ENCODE measurements at places on chromosomes 5 and 9. TPM values are rescaled to one million over a fixed set of nuclear protein-coding genes. Genes with fewer than 3 reads are reported as not detected.

- no peak for DNase-seq
These were observed 4.3 kb upstream of the GPX3 start for GRCh38 chr5:151015974-151016587.

Gene GABRP
- polyA plus RNA-seq: not detected

DNA sequence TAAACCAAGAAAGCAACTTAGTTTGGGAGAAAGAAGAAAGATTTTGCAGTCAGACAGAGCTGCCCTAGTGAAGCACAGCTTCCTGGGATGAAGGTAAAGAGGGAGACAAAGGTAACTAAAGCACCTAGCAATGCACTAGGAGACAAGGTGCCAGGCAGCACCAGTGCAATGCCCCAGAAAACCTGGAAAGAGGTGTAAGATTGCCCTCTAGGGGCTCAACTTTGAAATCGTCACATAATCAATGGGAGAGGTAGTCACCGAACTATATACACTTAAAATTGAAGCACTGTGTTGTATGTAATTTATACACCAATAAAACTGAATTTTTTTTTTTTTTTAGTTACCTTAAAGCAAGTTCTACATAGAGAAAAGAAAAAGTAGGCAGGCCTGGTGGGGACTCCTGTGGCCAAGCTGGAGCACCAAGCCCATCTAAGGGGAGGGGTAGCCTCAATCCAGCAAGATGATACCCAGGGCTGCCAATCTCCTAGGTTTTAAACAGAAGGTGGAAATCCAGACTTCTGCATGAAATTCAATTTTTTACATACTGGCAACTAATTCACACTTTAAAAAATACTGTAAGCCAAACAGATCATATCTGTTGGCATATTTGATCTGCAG lies 48.2 kb downstream of the CDK5RAP2 start:
- no peak for DNase-seq

Gene POU4F3
- polyA plus RNA-seq: not detected

Gene IL5
- not detected for polyA plus RNA-seq

GRCh38 chr9:82443312-82443711 lies 454.7 kb downstream of the SPATA31D1 start:
- DNase-seq: no peak

DNA sequence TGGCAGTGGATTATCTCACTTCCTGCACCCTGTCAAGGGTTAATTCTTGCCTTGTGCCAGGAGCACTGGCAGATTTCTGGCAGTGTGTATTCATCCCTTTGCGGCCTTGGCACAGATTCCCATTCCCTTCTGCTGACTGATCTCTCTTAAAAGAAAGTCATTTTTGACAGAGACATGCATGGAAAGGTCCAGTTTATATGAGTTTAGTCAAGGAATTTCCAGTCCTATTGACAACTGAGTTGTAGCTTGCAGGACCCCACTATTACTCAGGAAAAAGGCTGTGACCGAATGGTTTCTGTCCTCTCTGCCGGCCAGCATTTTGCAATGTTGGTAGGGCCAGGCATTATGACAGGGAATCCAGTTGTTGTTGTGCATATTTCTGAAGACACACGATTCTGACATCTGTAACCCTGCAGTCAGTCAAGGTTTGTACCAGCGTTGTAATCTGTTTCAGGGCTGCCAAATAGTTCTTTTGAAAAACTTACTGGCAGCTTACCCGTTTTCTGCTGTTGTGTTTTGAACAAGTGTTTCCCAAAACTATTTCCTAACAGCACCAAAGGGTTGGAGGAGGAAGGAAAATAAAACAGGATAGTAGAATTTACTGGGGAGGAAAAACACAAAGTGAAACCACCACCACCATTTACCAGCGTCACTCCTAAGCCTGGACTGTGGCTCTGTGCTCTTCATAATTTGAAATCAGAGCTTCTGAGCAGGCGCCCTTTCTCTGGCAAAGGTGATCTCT lies 243.4 kb upstream of the KLF4 start:
- no peak for DNase-seq

Gene IFNK
- not detected for polyA plus RNA-seq

- no peak for DNase-seq
These were observed 8.1 kb upstream of the PTPN3 start for GRCh38 chr9:109506097-109506712.

Gene CSNK1A1
- 135 TPM for polyA plus RNA-seq

Gene SIT1
- polyA plus RNA-seq: 163 TPM

Gene SHISAL2B
- not detected for polyA plus RNA-seq

- no peak for DNase-seq
These were observed 33.5 kb downstream of the ELL2 start for GRCh38 chr5:95927927-95928723.

Gene NIPAL4
- polyA plus RNA-seq: not detected

GRCh38 chr5:119954106-119954505 lies 324.7 kb downstream of the FAM170A start:
- no peak for DNase-seq

DNA sequence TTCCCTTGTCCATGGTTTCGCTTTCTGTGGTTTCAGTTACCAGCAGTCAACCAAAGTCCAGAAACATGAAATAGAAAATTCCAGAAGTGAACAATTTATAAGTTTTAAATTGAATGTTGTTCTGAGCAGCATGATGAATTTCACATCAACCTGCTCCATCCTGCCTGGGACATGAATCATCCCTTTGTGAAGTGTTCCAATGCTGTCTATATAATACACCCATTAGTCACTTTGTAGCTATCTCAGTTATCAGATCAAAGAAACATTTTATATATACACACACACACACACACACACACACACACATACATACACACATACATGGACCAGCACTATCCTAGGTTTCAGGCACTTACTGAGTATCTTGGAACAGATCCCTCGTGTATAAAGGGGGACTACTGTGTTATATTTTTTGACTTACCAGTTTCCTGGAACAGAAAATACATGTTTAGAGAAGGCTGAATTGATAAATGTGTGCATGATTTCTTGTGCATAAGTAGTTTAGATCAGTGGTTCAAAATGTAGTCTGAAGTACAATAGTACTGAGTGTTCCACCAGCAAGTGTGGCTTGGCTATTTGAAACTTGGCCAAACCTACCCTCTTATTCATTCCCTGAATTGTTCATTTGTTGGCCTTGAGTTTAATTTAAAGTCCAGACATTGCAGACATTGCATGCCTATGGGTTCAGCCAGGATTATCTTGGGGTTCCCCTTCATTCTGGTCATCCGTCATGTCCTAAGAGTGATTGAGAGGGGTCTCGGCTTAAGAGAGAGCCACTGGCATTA lies 510.0 kb downstream of the GADD45G start:
- DNase-seq: no peak

- DNase-seq: no peak
These were observed 32.3 kb downstream of the PRRX2 start for GRCh38 chr9:129697656-129698253.
